CD8-positive, alpha-beta T cell (primary cell): ENCODE measurements at places on chromosomes 2 and 18.
A peak's percentile ranks its signal among the peaks of the same experiment; 100 is the strongest.

- DNase-seq = no peak
Measured at GRCh38 chr2:134713176-134713575, 5.6 kb downstream of the TMEM163 start.

DNA sequence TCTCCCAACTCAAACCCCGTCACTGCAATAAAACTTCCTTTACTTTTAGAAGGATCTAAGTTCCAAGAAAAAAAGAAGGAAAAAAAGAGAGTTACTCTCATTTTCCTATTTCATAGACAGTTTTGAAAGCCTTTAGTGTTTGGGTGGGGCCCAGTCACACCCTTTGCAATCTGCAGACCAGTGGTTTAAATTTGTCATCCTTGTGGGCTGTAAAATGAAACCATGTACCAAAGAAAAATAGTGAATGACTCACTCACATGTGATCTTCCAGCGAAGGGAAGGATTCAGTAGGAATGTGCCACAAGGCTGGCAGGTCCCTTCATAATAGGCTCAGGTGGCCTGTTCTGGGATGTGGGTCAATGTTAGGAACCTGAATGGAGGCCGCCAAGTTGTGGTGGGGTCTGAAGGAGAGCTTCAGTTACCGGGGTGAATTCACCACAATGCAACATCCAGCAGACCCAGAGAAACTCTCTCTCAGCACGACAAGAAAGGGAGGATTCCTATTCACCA lies 28.3 kb downstream of the ANXA4 start:
- DNase-seq = peak; percentile 1

DNA sequence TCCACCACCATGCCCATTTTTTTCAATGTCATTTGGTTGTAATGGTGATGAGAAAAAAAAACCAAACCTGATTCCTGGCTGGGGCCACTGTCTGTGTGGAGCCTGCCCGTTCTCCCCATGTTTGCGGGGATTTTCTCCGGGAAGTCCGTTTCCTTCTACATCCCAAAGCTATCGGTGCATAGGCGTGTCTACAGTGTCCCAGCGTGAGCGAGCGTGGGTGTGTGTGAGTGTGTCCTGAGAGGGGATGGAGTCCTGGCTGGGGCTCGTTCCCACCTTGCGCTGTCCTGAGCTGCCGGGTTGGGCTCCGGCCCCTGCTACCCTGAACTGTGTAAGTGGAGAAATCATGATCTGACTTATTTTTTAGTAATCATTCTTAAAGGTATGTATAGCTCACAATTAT lies 7.3 kb upstream of the ZAP70 start:
- no peak for DNase-seq

GRCh38 chr2:205776720-205777119 lies 94.4 kb downstream of the NRP2 start:
- DNase-seq = no peak

- no peak for DNase-seq
Measured at GRCh38 chr2:212929116-212929515, 222.3 kb downstream of the IKZF2 start.

DNA sequence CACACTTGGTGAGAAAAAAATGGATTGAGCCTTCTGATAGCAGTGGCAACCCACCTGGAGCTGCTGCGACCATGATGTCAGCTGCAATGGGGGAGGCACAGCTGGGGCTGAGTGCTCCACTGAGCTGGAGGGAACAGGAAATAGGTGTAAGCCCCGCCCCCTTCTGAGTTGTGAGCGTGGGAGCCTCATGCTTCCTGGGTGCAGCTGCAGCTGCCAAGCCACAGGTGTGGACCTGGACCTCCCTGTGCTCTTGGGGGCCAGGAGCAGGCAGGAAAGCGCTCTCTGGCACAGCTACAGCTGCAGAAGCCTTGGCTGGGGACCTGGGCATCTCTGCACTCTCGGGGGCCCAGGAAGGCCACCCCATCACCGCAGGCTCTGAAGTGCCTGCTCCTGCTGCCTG lies 970.6 kb downstream of the DCDC2C start:
- no peak for DNase-seq

GRCh38 chr18:76376668-76377358 lies 118.2 kb downstream of the ZNF516 start:
- peak; percentile 32 for DNase-seq

- no peak for DNase-seq
Measured at GRCh38 chr2:181041661-181042060, 61.3 kb downstream of the UBE2E3 start.

DNA sequence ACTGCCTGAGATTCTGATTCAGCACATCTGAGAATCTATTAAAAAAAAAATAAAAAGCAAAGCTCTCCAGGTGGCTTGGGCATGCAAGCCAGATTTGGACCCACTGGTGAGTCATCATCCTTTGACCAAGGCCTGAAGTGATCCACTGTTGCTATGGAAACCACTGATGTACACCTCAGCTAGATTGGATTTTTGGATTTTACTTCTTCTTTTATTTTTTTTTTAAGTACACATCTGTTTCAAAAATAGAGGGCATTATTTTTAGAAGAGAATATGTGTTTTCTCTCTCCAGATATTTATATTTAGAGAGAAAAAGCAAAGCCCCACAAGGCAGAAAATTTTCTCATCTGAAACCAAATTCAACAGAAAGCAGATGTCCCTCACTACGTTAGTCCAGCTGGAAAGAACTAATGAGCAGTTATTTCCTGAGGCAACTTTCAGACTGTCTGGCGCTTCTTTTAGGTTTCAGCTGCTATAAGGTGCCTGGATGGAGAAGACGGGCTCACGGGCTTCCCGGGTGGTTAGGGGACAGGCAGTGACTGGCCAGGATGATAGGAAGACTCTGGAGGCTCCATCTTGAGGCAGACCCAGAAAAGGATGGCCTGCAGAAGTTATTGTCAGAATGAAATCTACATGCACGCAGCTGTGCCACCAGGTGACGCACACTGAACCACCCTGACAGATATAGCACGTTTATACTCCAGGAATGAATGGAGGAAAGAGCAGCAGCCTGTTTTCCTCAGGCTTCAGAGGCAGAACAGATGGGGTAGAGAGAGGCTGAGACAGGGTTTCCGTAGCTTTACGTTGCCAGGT lies 50.5 kb downstream of the MRPL35 start:
- DNase-seq = no peak

DNA sequence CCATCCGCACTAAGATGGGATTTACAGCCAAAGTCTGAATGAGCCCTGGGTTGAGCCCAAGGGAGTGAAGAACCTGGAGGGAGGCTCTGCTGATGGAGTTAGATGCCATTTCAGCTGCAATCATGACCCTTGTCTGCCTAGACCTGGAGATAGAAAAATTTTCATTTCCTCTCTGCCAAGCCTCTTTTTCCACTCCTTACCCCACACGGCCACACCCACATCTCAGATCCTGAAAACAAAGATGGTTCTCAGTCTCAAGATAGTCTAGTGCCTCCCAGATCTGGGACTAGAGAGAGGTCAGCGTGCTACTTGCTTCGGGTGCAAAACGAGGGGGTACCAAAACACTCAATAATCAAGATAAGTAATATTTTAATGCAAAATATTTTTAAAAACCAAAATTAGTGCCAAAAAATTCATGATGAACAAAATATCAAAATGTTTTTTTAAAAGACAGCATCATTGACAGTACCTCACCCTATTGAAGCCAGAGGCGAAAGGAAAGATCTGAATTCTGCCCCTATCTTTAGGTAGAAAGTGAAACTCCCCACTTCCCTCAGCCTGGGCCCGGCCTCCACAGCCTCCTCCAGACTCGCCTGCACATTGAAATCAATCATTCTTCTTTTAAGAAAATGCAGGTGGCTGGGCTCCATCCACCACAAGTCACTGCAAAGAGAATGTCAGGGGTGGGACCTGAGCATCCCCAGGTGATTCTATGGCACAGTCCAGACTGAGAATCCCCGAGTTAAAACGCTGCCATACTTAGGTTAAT lies 57.8 kb upstream of the GPR45 start:
- no peak for DNase-seq

DNA sequence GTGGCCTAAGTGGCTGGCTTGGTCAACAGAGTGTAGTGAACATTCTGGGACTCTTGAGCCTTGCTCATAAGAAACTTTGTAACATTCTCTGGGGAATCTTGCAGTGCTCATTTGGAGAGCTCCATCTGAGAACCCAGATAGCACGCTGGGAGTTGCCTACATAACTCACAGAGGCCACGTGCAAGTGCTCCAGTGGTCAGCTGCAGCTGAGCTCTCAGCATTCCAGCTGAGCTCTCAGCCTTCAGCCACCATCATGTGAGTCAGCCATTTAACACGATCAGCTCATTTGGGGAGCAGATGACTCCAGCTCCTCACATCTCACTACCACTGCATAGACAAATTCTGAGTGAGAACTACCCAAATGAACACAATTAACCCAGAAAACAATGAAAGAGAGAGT lies 25.5 kb upstream of the CTNNA2 start:
- no peak for DNase-seq

DNA sequence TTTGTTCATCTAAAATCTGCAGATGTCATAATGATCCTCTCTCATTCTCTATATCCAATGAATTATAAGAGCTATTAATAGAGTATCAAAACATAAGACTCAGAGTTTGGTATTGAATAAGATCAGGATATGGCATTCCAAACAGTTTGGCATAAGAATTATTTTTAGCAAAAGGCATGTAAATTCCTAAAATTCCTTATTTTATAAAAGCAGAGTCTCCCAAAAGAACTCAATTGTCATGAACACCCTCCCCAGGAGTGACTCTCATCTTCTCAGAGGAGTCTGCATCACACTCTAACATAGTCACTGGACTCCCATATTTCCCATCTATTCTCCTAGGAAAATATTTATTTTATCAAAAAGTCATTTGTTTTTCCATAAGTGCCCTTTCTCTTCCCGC lies 1710.2 kb upstream of the SLC39A10 start:
- DNase-seq = no peak

DNA sequence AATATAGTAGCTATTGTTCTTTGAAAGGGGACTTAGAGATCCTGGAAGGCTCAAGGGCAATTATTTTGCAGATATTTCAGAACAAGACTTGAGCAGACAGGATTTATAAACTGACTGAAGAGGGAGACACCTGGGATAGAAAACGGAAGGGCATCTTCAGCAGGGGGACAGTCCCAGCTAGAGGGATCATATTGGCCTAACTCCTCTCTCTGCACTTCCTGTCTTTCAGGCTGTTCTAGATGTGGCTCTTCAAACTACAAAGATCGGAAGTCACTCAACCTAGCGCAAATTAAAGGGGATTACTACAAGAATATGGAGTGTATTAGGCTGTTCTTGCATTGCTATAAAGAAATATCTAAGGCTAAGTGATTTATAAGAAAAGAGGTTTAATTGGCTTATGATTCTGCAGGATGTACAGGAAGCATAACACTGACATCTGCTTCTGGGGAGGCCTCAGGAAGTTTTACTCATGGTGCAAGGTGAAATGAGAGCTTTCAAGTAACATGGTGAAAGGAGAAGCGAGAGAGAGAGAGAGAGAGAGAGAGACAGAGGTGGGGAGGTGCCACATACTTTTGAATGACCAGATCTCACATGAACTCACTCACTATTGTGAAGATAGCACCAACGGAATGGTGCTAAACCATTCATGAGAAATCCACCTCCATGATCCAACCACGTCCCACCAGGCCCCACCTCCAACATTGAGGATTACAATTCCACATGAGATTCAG lies 5.3 kb upstream of the CTIF start:
- DNase-seq = no peak

DNA sequence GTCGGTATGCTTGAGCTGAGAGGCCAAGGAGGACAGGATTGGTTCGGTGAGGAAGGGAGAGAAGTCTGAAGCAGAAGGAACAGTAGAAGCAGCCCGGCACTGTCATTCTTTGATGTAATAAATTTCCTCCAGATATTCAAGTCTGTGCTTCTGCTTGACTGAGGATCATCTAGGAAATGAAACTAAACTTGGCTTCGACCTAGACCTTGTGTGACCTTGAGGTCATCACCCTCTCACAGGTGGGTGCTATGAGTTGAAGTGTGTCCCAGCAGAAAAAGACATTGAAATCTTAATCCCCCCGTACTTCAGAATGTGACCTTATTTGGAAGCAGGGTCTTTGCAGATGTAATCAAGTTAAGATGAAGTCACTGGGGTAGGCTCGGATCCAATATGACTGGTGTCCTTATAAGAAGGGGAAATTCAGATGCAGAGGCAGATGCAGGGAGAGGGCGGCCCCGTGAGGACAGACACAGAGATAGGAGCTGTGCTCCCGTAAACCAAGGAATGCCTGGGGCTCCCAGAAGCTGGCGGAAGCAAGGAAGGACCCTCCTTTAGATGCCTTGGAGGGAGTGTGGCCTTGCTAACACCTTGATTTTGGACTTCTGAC lies 49.0 kb downstream of the PRKCE start:
- no peak for DNase-seq

DNA sequence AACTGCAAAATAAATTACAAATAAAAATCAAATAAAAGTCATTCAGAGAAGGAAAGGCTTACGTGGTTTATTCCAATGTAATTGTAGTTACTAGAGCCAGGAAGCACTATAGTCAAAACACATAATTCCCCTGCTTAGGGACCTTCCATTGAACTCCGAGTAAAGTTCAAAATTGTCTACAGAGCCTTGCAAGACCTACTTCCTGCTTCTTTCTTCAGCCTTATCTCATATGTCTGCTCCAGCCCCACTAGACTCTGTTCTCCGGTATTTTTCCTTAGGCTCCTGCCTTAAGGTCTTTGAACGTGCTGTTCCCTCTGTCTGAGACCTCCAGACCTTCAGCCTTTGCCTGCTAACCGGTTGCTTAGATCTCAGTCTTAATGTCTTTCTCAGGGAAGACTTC lies 104.3 kb downstream of the ARL6IP6 start:
- DNase-seq = no peak

DNA sequence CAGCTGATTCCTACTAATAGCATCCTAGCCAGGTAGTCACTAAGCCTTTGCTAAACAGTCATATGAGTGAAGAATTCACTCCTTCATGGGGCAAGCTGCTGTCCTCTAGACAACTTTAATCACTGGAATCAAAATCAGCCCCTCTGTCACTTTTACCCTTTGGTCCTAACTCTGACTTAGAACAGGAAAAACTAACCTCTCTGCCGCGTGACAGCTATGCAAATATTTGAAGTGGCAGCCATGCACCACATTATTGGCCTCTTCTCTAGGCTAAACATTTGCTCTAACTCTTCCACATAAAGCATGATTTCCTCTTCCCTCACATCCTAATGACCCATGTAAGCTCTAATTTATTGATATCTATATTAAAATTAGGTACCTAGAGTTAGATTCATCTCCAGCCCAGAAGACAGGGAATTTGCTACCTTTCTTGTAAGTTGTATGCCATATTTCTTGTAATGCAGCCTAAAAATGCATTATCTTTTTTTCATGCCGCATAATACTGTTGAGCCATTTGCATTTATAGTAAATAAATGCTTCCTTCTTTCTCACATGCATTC lies 12.8 kb upstream of the ONECUT2 start:
- DNase-seq = no peak
